ENCODE measurements at places on chromosomes 3 and 15. TPM values are rescaled to one million over a fixed set of nuclear protein-coding genes. Genes with fewer than 3 reads are reported as not detected.

Gene MEGF11
- total RNA-seq: not detected

Gene UPK1B
- total RNA-seq: 0.11 TPM

Gene GREM1
- not detected for total RNA-seq

Gene LEKR1
- 0.78 TPM for total RNA-seq

Gene LYZL4
- total RNA-seq: not detected

Gene CILP
- total RNA-seq: 15.7 TPM

Gene SCN11A
- total RNA-seq: 0.08 TPM

Gene GRAMD1C
- 2.4 TPM for total RNA-seq

GRCh38 chr15:38699633-38700230 is 135.1 kb upstream of the RASGRP1 start:
- DNase-seq: no peak

DNA sequence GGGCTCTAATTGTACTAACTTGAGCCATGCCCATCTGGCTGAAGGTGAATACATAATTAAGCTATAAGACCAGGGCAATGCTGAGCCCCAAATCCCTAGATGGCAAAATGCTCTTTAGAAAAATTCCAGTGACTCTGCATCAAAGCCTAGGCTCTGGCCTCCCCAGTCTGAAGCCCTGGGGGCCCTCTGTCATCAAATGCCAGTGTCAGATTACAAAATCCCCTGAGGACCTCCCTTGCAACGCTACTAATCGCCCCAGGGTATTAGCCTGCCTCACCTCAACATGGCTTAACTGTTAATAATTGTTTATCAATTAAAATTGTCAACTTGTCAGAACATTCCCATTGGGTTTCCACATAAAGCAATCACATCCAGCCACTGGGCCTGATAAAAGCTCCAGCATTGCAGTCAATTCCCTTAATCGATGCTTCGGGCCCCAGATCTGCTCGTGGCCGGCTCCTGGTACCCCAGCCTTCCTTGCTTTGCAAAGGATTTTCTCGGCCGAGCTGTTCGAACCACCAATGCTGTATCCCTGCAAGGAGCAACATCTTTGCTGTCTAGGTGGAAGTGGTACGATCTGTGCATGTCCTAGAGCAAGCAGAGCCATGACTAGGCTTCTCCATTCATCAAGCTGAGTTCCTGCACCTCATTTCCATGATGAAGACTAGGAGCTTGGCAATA is 151.7 kb downstream of the MEGF11 start:
- no peak for DNase-seq

DNA sequence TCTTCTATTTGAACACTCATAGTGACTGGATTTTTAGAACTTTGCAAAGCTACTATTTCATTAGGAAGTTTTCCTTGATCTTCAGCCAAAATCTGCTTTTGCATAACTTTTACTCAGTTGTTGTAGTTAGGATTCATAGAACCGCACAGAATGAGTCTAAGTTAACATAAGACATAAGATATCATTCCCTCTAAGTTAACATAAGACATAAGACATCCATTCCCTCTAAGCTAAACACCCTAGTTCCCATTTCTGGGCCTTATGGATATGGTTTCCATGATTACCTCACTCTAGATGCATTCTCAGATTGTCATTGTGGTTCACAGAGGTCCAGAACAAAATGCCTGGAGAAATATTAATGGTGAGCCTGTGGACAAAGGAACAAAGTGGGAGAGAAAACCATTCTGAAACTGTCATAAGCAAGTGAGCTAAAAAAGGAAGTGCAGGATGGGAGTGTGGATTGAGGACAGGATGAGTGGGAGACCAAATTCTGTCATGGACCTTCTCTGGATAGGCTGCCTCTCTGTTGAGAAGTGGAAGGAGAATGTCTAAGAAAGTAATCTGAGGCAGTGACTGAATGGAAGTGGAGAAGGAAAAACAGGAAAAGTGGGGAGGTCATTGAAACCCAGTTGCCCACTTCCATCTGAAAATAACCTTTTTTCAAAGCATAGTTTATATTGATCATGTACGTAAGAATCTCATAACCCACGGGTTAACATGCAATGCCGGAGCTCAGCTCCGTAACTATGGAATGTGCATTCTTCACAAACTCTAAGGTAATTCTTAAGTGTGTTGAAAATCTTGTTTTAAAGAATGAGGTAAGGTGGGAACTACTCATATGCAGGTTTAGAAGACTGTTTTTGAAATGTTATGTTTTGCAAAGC is 37.4 kb upstream of the SECISBP2L start:
- DNase-seq: no peak

- no peak for DNase-seq
Measured at GRCh38 chr15:58842713-58843396, 71.8 kb downstream of the MINDY2 start.

DNA sequence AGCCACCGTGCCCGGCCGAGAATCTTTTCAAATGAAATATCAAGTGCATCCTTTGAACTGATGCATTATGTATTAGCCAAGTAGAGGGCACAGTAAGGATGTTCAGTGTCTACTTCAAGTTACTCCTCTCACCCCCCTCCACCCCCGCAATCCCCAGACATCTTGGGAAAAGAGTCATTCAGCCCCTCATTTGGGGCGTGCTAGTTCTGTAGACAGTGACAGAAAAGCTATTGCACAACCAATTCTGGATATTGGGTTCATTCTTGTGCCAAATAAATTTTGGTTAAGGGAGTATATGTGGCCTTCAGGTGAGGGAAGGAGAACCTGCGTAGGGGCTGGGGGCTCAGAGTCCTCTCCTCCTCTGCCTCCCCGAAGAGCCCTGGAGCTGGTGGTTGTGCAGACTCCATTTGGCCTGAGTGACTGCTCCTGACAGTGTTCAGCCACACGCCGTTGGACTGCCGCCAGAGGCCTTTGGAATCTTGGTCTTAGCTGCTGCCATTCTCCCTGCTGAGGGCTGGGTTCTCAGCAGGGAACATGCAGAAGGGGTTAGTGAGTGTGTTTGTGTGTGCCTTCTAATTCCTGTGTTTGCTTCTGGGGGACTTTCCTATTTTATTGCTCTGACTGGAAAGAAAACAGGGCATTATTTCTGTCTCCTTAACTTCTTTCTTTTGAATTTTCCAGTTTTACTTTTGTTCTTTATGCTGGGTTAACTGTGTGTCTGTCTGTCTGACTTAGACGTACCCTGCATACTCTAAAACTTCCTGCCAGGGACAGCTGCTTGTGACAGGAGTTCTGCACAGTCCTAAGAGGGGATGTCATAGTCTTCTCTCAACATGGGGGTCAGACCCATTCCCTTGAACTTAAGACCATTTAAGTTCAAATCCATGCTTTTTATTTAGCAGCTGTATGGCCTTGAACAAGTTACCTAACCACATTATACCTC is 21.0 kb downstream of the RARB start:
- peak; percentile 96 for DNase-seq

DNA sequence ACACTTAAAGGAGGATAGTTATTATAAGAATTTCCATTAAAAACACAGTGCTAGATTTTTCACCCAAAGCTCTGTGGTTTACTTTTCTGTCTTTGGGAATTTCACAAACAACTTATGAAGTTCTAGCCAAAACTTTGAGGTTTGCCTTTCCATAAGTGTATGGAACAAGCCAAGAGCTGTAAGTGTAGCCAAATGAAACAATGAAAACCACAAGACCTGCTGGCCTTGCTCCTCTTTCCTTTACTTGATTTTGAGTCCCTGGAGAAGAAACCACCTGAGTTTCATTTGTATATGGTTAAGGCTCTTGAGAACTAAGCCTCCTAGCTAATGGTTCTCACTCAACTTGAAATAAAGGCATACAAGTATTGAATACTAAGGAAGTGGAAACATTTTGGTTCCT is 365.3 kb upstream of the EPHA3 start:
- no peak for DNase-seq

GRCh38 chr3:54773271-54773670 is 154.6 kb downstream of the LRTM1 start:
- DNase-seq: no peak

- peak; percentile 33 for DNase-seq
Measured at GRCh38 chr3:109874896-109875708, 537.8 kb upstream of the DPPA4 start.

DNA sequence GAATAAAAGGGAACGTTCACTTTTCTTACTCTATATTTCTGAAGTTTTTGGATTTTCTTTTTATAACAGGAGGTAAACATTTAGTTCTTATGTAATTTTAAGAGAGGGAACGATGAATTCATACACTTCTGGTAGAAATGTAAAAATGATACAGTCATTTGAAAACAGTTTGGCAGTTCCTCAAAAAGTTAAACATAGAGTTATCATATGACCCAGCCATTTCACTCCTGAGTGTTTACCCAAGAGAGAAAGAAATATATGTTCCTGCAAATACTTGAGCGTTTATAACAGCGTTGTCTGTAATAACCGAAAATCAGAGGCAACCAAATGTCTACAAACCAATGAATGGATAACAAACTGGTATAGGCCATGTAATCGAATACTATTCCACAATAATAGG is 20.8 kb upstream of the CCR9 start:
- no peak for DNase-seq

DNA sequence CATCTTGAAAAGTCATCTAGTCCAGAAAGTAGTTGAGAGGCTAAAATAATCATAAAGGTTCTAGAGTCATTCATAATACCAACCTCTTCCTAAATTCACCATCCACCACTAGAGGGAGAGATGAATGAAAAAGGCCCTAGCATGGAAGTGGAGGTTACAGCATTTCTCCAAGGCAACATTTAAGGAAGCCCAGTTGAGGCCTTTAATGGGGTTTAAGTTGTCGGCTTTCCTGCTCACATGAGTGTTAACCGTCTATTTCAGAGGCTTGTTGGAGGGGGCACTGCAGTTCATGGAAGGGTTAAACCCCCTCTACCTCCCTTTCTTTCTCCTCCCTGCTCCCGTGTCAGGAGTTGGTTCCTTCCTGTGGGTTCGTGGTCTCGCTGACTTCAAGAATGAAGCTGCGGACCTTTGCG is 3.8 kb upstream of the SLCO3A1 start:
- no peak for DNase-seq

GRCh38 chr3:23867838-23868237 is 49.0 kb downstream of the NKIRAS1 start:
- DNase-seq: no peak

DNA sequence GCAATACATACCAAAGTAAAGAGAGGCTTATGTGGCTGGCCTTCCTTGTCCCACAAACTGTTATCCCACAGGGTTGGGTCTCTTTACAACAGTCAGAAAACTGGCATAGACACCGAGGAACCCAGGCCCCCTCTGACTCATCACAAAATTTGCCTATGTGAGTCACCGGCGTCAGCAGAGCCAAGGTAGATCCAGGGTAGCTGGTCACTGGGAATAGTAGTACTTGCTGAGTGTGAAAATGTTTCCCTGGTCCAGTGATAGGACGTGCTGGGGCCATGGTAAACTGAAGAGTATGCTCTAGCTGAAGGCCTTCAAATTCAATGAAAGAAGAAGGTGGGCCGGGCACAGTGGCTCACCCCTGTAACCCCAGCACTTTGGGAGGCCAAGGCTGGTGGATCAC is 27.1 kb upstream of the SKIL start:
- DNase-seq: no peak

DNA sequence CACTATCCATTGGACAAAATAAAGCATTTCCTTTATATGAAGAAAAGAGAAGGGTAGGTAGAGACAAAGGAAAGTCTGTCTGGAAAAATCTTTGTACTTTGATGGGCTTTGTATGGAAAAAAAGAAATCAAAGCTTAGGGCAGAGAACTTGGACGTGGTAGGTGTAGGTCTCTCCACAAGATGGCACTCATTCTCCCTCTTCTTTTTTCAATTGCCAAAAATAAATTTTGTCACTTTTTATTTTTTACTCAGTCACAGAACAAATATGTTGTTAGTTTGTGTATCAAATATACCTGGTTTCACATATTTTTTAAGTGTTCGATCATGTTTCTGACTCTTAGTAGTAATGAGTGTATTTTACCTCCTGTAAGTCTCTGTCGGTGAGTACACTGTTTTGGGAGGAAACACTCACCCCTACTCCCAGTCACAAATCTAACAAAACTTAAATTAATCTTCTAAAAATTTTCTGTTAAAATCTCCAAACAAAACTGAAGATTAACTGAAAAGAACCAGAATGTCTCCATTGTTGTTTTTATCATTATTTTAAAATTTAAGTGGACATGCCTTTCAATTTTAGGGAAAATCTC is 415.8 kb upstream of the GOLIM4 start:
- no peak for DNase-seq

DNA sequence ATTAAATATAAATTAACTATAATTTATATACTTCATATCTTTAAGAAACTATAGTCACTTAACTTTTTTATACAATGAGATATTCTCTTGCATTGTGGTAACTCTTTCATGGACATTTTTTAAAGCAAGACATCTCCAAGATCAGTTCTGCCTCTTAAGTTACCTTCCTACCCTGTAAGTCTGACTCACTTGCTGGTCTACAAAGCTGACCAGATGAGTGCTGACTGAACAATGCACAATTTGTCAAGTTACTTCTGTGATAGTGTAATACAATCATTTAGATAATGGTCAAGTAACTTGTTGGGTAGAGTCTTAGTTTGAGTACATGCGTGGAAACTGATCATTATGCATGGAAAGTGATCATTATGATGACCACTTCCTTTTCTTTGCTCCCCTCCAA is 145.9 kb downstream of the MEIS2 start:
- no peak for DNase-seq

DNA sequence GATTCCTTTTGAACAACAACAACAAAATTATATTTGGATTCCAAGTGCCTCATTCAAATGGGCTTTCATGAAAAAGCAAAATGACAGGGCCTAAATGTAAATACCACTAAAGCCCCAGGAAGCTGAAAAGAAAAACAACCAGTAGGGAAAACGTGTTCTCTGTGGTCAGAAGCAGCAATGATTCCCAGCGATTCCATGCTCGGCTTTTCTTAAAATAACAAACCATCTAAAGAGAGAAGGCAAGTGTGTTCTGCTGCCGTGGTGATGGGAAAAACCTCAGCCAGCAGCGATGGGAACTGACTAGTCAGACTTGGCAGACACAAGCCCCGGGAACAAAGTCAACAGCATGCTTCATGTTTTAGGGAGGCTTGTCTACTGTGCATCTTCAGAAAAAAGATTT is 153.6 kb downstream of the TNIK start:
- peak; percentile 75 for DNase-seq

GRCh38 chr15:40836020-40836419 is 7.5 kb upstream of the PPP1R14D start:
- no peak for DNase-seq
